ENCODE measurements at places on chromosomes 4 and X. TPM values are rescaled to one million over a fixed set of nuclear protein-coding genes. Genes with fewer than 3 reads are reported as not detected.

GRCh38 chrX:27608671-27609070, 18.5 kb downstream of the DCAF8L2 start:
- DNase-seq: no peak

GRCh38 chrX:101203761-101204351, 15.7 kb upstream of the DRP2 start:
- no peak for DNase-seq

GRCh38 chrX:118047446-118048186, 69.0 kb downstream of the KLHL13 start:
- no peak for DNase-seq

DNA sequence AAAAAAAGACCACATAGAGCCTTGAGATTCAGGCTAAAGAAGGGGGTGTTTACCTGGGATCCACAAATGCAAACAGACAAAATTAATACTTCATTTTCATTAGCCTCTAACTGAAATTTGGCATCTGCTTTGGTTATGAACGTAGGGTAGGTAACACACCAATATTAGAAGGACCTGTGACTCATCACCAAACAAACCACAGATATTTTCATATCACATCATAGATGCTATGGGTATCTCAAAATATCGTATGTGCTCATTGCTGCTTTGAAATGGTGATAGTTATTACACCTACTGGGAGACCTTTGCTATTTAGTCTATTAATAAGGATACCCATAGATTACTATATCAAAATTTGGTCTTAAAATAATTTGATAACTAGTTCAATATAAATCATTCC, 180.6 kb upstream of the MAP3K15 start:
- no peak for DNase-seq

DNA sequence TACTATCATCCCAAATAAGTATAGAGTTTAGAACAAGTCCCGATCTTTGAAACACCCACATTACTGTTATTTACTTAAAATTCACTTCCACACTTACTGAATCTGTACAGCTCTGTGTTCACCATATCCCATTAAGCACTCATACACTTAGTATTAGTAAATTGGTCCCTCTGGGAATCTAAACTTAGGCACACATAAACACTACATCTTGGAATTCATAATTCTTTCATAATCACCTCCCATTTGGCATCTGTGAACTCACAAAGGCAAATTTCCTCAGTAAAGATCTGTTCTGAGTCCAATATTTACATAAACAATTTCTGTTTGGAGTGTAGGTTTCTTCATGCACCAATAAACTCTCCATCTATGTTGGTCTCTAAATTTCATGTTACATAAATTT, 52.6 kb upstream of the PPARGC1A start:
- DNase-seq: no peak

Gene NDNF
- 1.1 TPM for total RNA-seq

Gene IDUA
- 12.9 TPM for total RNA-seq

DNA sequence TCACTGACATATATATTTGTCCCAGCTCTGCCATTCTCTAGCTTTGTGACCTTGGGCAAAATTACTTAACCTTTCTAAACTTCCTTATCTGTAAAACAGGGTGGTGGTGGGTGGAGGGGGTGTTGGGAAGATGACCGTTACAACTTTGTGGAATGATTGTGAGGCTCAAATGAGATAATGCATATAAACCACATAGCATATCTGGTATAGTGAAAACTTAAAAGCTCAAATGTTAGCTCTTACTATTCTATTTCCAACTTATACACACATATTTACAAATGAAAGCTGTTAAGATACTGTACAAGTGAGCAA, 52.9 kb upstream of the HPRT1 start:
- no peak for DNase-seq

DNA sequence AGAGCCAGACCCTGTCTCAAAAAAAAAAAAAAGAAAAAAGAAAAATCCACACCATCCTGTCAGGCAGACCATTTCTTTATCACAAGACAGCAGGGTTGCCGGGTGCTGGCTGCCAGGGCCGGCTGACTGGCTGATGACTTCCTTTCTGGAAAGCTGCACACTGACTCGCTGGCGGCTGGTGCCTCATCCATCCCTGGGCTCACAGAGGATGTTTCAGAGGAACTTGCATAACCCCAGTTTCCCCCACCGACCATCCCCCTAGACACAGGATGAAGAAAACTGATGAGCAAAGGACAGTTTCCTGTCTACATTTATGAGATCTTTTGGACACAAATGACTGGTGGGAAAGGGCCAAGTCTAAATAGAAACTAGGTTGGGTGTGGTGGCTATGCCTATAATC, 14.1 kb downstream of the HPSE start:
- peak; percentile 59 for DNase-seq

Gene PNMA6F
- not detected for total RNA-seq

- DNase-seq: peak; percentile 89
Observed at GRCh38 chr4:41216294-41217019, 2.1 kb upstream of the APBB2 start.

GRCh38 chr4:19684084-19684483, 567.6 kb upstream of the SLIT2 start:
- no peak for DNase-seq

- no peak for DNase-seq
Observed at GRCh38 chrX:149129767-149130166, 375.3 kb downstream of the IDS start.

DNA sequence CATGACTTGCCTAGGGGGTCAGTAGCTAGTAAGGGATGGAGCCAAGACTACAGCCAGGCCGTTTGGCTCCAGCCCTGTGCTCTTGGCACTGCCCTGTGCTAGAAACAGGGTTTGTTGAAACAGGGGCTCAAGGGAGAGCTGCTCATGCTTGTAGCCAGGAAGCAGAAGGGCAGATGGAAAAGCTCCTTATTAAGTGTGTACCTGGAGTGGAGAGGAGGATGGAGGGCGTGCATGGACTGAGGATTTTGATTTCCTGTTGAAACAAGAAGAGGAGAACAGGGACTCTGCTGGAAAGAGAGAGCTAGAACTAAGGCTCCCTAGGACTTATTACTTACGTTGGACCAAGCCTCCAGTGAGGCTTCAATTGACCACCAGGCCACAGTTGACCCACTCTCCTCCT, 363.0 kb downstream of the MID1IP1 start:
- no peak for DNase-seq

GRCh38 chr4:53014881-53015280, 152.8 kb downstream of the RASL11B start:
- no peak for DNase-seq

Gene BCOR
- 10.5 TPM for total RNA-seq

- DNase-seq: no peak
Observed at GRCh38 chr4:144655491-144655890, 9.5 kb downstream of the HHIP start.

DNA sequence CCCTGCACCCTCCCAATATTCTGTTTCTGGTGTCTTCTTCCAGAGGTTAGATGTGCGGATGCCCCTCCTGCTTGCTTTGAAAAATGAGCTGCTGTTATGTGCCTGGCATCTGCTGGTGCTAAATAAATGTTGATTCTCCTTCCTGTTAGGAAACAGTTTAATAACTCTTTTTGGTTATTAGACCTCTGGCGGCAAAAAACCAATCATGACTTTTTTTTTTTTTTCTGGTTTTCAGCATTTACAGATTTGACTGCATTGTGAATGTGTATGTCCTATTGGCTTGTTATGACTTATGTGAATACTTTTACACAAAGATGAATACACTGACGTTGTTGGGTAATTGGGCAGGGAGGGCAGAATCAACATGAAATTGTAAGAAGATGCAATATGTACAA, 13.6 kb upstream of the TMEM156 start:
- no peak for DNase-seq

DNA sequence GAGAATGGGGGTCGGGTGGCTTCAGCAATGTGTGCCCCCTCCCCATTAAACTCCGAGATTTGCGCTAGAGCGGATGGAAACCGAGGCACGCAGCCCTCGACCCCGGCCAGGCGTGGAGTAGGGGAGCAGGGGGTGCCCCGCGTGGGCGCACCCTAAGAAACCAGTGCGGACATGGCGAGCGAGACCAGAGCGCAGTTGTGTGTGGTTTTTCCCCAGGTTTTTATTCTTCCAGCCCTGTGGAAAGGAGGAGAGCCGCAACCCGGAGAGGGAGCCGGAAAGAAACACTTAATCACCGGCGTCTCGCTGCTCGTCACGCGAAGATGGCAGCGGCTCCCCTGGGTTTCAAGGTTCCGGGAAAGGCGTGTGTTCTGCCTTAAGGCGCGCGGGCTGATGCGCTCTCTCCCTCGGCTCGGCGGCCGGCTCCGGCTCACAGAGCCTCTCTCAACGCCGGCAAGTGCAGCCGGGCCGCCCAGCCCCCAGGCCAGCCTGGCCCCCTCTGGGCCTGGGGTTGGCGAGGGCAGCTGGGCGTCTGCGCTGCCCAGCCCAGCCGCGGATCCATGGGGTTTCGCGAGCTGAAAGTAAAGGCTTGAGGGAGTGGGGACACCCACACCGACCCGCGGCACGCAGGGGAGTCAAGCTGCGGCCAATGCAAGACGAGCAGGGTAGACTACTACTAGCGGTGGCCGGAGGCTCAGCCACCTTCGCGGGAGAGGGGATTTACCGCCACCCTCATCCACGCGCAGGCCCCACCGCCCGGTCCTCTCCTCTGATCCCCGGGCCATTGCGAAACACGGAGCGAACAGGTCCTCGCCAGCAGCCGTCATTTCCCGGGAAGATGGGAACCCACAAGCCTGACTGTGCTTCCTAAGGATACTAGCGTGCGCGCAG, 74.0 kb upstream of the BCOR start:
- DNase-seq: peak; percentile 70

Gene CYSLTR1
- total RNA-seq: 0.25 TPM

Gene PHOX2B
- total RNA-seq: not detected

DNA sequence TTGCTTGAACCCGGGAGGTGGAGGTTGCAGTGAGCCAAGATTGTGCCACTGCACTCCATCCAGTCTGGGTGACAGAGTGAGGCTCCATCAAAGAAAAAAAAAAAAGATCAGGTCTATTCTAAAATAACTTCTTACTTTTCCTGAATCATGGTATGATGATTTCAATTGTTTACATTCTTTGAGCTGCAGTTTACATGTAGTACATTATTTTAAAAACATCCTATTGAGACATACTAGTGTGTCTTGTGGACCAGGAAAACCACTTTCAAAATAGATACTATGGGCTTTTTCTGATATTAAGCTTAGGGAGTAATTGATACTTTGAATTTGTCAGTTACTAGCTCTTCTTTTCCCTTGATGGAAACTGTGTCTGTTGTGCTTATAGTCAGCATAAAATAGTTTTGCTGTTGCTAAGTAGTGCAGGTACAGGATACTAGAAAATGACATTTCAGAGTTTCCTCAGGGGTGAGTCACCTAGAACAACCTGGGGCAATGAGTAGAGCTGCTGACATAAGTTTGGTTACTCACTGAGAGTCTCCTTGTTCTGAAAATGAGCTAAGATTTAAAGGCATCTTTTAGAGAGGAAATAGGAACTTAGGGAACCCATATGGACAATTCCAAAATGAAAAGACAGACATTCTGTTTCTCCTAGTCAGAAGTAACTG, 53.2 kb upstream of the C4orf54 start:
- no peak for DNase-seq

GRCh38 chr4:74158466-74159142, 686 bp downstream of the MTHFD2L start:
- no peak for DNase-seq

Gene ARAP2
- 7.4 TPM for total RNA-seq

- DNase-seq: no peak
Observed at GRCh38 chr4:139686130-139686529, 20.5 kb downstream of the MGST2 start.

DNA sequence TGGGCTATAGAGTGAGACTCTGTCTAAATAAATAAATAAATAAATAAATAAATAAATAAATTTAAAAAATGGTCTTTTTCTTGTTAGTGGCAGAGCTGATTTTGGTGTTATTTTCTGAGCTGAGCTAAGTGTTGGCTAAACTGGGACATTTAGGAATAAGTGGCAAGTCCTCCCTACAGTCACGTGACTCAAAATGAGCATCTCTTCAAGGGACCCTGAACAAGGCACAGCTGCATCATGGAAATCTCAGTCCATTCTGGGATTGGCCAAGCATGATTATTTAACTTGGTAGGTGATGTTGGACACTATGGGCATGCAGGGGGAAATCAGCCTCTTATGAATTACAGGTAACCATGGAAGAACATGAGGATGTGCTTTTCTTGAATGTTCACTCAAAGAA, 42.0 kb downstream of the HAND2 start:
- no peak for DNase-seq

GRCh38 chrX:11103751-11104150, 7.4 kb upstream of the HCCS start:
- DNase-seq: no peak

GRCh38 chrX:13232484-13232883, 87.4 kb downstream of the ATXN3L start:
- no peak for DNase-seq

Gene MAGEB1
- total RNA-seq: not detected

GRCh38 chr4:107838861-107839565, 14.3 kb downstream of the SGMS2 start:
- no peak for DNase-seq

Gene NIPAL1
- 11.6 TPM for total RNA-seq

GRCh38 chr4:37902738-37903693, 12.1 kb downstream of the TBC1D1 start:
- no peak for DNase-seq

- DNase-seq: no peak
Observed at GRCh38 chr4:138255917-138256597, 13.9 kb upstream of the SLC7A11 start.

DNA sequence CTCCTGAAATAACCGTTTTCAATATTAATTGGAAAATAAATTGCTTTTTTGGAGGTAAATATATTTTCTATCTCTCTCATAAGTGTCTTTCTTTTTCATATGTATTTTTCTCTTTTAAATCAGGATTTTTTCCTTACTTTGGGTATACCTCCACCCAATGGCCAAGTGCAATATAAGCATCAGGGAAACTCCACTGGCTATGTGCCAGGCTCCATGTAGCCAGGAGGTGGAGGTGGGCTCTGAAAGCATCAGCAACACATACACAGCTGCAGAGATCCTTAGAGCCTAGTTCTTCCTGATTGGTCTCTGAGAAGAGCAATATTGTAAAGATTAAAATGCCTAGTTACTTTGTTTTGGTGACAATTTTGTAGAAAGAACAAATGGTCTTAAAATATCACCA, 3.4 kb downstream of the GABRA2 start:
- no peak for DNase-seq

Gene BTC
- total RNA-seq: 0.20 TPM

DNA sequence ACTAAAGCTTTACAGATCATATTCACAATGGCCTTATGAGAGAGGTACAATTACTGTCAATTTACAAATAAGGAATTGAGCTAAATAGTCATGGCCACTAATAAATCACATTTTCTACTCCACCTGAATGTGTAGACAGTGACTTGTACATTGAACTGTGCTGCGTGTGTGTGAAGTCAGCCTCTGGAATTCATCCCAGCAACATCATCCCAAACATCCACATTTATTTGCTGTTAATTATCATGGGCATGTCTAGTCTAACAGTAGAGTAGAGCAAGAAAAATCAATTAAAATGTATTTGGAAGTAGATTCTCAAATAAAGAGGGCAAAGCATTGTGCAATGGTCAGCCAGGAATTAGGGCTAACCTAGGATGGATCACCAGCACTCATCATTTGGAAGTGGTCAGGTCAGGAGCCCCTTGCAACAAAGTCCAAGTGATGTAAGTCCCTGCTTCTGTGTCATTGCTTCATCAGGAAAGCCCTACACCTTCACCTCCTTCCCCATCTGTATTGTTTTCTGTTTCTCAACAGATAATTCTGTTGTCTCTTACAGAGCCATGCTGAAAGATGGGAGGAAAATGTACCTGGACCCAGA, 4.8 kb upstream of the PF4V1 start:
- DNase-seq: no peak

Gene NKX6-1
- total RNA-seq: not detected

Gene TNIP3
- not detected for total RNA-seq

Gene CCDC110
- total RNA-seq: 0.30 TPM

Gene PDGFRA
- total RNA-seq: 15.5 TPM

- no peak for DNase-seq
Observed at GRCh38 chr4:82681754-82682153, 116.8 kb downstream of the SCD5 start.

Measured in left lobe of liver (tissue), 2 donors.